NCI-H1436 (cell line): ENCODE measurements at places on chromosomes 4 and X.

DNA sequence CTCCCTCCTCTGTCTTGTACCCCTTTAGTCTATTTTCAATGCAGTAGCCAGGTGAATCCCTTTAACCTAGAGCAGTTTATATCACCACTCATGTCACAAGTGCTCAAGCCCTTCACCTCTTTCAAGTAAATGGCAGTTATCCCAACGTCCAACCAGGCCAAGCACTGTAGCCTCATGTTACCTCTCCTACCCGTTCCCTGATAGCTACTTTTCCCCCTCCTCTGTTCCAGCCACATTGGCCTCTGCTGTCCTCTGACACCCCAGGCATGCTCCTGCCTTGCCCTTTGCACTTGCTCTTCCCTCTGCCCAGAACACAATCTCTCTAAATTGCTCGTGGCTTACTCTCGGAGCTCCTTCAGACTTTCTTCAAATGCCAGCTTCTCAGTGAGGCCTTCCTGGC, 15.2 kb downstream of the GUCY1B1 start:
- no peak for DNase-seq

GRCh38 chr4:64940698-64941097, 531.4 kb upstream of the TECRL start:
- no peak for DNase-seq

GRCh38 chr4:120865985-120866384, 56.5 kb downstream of the PRDM5 start:
- no peak for DNase-seq

GRCh38 chr4:53010318-53010717, 148.2 kb downstream of the RASL11B start:
- no peak for DNase-seq

GRCh38 chrX:154384284-154384892, 5.3 kb downstream of the EMD start:
- DNase-seq = no peak

GRCh38 chrX:2572740-2573139, 72.0 kb upstream of the DHRSX start:
- no peak for DNase-seq

DNA sequence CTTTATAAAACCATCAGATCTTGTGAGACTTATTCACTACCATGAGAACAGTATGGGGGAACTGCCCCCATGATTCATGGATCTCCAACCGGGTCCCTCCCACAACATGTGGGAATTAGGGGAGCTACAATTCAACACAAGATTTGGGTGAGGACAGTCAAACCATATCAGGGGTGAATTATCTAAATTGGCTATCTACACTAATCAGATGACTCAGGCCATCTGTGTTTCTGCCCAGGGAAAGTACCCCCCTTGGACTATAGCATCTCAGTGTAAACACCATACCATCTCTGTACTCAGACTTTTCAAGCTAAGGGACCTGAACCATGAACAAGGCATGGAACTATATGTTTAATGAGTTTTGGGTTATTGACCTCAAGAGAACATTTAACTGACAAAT, 76.8 kb downstream of the LNX1 start:
- DNase-seq = no peak

GRCh38 chr4:7959078-7959477, 19.4 kb upstream of the AFAP1 start:
- DNase-seq = peak; percentile 14

GRCh38 chr4:2462992-2463762, 5.7 kb upstream of the RNF4 start:
- DNase-seq = no peak

- no peak for DNase-seq
Observed at GRCh38 chr4:107247738-107248137, 211.6 kb upstream of the DKK2 start.

GRCh38 chrX:102067966-102068723, 57.3 kb upstream of the TCEAL2 start:
- peak; percentile 10 for DNase-seq

DNA sequence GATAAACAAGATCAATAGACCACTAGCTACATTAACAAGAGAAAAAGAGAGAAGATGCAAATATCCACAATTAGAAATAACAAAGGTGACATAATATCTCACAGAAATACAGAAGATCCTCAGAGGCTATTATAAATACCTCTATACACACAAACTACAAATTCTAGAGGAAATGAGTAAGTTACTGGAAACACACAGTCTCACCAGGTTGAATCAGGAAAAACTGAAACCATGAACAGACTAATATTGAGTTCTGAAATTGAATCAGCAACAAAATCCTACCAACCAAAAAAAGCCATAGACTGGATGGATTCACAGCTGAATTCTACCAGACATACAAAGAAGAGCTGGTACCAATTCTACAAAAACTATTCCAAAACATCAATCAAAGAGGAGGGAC, 211.8 kb upstream of the CPEB2 start:
- DNase-seq = no peak

DNA sequence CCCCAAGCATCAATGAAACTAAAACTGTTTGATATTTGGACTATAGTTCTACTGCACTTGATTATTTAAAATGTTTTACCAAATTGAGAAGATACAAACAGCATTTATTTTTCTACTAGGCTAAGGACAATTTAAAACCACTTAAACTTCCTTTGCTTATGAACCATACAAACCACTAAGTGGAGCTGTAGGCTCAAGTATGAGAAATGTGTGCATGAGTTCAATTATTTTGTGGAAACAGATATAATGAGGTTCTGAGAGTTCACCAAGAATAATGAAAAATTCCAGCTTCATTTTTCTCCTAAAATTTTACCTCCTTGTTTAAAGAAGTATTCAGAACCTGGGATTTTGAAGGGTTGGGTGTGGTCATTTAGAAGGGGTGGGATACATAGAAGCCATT, 63.1 kb downstream of the SERPINA7 start:
- DNase-seq = no peak

DNA sequence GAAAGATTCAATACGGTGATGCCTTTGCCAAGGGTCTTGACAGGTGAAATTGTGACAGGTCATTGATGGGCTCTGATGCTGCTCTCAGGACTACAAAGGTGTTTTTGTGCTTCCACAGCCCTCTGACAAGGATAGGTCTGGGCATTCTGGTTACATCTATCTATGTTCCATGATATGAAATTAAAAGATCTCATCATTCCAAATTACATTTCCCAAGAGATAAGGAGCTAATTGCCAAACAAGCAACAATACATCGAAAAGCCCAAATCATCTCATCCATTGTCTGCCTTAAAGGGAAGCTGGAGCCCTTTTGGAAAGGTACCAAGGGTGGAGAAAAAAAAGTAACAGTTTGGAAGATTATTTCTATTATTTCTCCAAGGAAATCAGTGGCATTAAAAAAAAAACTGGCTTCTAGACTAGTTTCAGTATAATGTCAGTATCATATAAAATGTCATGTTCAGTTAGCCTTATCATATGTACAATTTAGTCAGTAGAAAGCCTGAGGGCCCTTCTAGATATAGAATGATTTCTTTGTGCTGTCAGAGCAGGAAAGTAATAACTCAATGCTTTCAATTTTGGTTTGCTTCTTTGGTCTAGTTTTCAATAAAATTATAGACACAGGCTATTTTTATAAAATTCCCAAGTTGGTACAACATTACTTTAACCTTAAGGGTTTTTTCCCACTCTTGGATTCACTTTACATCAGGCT, 224.5 kb upstream of the GPRIN3 start:
- DNase-seq = no peak

DNA sequence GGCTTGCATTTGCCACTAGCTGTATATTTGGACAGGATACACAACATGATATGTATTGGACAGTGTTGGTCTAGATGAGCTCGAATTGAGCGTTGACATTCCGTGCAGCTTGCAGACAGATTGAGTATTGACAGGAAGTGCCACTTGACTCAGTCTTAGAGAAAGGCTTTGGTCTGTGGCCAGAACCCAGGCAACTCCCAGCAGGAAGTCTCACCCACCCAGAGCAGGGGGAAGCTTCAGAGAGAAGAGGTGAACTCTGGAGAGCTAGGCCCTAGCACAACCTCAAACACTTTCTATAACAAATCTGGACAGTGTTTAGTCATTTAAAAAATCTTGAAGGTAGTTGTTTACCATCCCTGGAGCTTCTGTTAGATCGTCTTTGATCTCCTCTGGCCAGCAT, 280.5 kb downstream of the FBXW7 start:
- DNase-seq = peak; percentile 28

- no peak for DNase-seq
Observed at GRCh38 chr4:7792616-7793015, 147.0 kb downstream of the AFAP1 start.

DNA sequence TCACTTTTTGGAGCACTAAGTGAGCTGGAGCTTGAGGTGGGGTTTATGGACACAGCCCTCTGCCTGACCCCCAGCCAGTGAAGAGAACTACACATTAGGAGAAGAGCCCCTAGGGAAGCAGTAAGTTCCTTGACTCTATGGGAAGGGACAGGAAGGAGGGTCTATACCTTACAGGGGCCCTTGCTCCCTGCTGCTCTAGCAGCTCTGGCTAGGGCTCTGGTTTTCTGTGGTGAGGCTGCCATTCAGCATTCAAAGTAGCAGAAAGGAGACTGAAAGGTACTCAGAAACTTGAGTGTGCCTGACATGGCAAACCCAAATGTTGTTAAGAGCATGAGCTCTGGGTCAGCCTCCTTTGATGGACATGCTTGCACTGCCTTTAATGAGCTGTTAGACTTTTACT, 144.0 kb upstream of the KIT start:
- no peak for DNase-seq

- DNase-seq = no peak
Observed at GRCh38 chrX:154019061-154019621, 561 bp downstream of the IRAK1 start.
